ENCODE measurements at places on chromosomes 3 and 15.

DNA sequence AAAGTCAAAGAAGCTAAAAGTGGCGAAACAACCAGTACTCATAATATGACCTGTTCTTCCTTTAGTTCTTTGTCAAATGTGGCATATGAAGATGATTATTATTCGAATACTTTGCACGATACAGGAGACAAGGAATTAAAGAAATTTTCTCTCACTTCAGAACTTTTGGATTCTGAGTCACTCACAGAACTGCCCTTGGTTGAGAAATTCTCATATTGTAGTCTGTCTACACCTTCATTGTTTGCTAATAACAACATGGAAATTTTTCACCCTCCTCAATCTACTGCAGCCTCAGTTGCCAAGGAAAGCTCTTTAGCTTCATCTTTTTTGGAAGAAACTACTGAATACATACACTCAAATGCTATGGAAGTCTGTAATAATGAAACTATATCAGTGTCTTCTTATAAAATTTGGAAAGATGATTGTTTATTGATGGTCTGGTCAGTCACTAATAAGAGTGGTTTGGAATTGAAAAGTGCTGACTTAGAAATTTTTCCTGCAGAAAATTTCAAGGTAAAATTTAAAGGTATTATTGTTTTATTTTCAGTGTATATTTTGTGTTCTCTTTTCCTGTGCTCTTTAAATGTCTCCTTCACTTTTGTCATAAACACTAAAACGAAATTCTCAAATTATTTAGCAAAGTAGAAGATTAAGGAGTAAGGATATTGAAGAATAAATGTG is 89.0 kb downstream of the AP4E1 start:
- DNase-seq = no peak

DNA sequence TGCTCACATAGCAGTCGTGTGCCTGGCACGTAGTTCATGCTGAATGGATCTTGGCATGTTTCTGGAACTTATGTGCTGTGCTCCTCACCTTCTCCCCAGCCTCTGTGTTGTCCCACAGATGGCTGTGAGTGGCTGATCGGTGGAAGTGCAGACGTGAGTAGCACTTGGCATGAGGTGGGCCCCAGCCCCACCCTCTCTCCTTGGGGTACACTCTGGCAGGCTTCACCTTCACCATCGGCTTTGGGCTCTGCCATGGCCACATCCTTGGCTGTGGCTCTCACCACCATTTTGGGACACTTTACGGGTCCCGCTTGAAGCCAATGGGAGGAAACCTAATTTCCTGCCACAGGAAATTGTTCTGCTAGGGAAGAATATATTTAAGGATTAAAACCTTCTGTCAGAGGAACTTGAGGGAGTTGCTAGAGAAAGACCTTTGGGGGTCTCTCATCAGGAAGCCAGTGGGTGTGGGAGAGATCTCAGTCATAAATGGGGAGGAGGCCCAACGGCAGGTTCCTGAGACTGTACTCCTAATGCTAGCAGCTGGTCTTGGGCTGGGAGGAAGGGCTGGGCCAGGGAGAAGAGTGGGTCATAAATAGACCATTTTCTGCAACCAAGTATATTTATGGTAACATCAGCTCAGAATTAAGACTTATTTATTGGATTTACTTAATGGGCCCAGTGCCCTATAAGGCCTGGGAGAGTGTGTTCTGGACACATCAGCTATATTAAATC is 92.3 kb downstream of the SMAD3 start:
- DNase-seq = peak; percentile 71

GRCh38 chr3:109973733-109974132 is 636.4 kb upstream of the DPPA4 start:
- no peak for DNase-seq

DNA sequence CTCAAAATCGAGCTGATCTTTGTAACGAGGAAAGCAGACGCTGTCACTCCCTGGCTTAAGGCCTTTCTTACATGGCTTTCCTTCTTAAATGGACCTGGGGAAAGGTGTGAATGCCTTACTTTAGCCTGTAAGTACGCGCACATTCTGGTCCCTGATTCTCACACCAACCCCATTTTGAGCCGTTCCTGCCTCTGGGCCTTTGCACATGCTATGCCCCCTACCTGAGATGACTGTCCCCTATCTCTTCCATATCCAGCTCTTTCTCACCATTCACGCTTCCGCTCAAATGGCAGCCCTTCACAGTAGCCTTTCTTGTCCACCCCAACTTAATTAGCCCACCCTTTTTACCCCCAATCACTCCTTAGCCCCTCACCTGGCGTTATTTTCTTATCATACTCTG is 496.7 kb downstream of the SHQ1 start:
- no peak for DNase-seq

DNA sequence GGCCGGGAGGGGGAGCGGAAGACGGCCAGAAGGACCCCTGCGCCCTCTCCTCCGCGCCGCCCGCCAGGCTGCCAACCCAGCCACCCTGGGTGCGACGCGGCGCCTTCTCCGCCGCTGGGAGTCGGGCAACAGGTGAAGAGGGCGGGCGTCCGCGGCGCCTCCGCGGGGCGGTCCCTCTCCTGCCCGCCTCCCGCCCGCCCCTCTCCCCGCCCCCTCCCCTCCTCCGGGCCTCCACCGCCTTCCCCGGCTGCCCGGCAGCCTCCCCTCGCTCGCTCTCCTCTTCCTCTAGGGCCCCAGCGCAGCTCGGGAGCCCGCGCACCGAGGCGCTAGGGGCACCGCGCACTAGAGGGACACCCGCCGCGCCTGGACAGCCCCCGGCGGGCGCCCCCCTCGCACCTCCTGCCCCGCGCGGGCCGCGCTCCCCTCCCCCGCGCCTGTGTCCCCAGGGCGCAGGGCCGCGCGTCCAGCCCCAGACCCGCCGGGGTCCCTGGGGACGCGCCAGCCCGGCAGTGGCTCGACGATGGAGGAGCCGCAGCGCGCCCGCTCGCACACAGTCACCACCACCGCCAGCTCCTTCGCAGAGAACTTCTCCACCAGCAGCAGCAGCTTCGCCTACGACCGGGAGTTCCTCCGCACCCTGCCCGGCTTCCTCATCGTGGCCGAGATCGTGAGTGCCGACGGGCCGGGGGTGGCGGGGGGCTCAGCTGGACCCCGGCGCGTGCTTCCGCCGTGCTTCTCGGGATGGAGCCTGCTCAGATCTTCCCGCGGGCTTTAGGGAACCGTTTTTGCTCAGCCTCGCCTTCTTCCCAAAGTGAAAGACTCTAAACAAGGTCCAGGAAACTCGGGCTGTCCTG is at the start of gene CMTM8:
CMTM8 (plus strand) TSS at position 228 of the 854 bp plus-strand sequence; CDS start at position 521, 293 bp downstream.
- peak; percentile 82 for DNase-seq

- no peak for DNase-seq
These were observed 21.8 kb downstream of the SPG11 start for GRCh38 chr15:44641651-44642050.

- DNase-seq = no peak
These were observed 30.2 kb downstream of the KY start for GRCh38 chr3:134620476-134621115.

DNA sequence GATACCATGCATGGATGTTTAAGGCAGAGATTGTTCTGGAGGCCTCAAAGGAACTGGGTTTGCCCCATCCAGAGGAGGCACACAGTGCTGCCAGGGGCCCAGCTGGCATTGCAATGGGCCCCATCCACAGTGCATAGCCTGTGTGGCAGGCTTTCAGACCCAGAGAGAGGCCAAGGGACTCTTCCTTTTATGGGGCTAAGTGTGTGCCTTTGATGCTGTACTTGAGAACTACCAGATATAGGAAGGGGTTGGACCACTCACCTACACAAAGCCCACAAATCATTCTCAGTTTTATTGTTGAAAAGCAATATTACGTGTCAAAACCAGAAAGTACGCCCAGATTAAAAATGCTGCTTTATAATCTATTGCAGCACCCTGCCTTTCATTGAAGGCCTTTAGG is 134.9 kb downstream of the EPHB1 start:
- DNase-seq = no peak

GRCh38 chr3:187952849-187953248 is 201.1 kb upstream of the LPP start:
- DNase-seq = no peak

GRCh38 chr3:21152555-21152954 is 598.5 kb downstream of the ZNF385D start:
- no peak for DNase-seq
